Spinal cord (tissue), 10 donors: ENCODE measurements at places on chromosomes 6 and 20.

DNA sequence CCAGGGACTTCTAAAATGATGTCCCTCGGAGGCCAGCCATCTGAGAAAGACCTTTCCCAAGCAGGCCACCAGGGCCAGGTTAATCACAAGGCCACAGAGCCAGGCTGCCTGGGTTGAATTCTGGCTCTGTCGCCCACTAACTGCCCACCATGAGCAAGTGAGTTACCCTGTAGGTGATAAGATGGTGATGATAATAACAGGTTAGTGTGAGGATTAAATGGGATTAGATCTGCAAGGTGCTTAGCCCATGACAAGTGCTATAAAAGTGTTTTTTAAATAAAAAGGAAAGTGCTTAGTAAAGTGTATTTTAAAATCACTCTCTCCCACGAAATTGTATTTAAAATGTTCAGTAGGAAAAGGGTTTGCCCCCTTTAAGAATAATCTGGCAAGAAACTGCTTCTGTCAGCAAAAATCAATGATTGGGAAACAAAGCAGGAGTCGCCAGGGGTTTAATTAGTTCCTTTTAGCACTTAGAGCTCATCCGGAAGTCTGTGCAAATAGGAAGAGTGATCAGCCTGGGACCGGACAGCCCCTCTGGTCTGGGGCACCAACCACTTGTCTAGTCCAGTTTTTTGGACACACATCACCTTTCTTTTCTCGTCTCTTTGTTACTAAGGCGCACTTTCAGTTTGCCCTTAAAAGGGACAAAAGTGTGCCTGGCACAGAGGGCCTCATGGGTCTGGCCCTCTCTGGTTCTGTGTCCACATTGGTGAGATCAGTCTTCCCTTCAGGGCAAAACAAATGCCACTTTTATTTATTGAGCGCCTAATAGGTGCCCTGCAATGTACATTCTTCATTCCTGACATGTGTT is 150.4 kb downstream of the GRM4 start:
- peaks cover 9% of the 10 kb centered on the region for H3K4me1 ChIP-seq
- no peaks in the 10 kb centered on the region for H3K36me3 ChIP-seq
- H3K27ac ChIP-seq, result no peak overlapping the region
- no peak for DNase-seq
- H3K4me3 ChIP-seq, result no peak overlapping the region

DNA sequence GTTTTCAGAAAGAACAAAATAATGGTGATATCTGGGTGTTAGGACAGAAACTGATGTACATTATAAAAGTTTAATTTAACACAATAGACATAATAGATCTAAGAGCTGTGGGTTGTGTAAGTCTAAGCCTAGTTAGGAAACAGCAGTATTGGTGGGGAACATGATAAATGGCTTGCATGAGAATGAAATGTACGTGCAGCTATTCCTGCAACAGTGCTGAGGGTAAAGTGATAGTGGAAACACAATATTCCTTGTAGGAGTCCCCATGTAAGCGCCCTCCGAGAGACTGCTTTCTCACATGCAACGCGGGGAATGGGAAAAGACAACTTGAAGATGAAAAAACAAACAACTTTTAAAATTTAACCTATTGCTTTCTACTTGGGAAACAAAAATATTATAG is 96.6 kb upstream of the TRAF3IP2 start:
- no peak for DNase-seq
- no peak overlapping the region for H3K27ac ChIP-seq
- H3K4me1 ChIP-seq, result peaks cover 3% of the 10 kb centered on the region

GRCh38 chr6:105326833-105327770 is 75.8 kb downstream of the PREP start:
- H3K27ac ChIP-seq, result no peak overlapping the region
- H3K27me3 ChIP-seq, result no peaks in the 10 kb centered on the region
- DNase-seq, result no peak
- H3K4me1 ChIP-seq, result no peaks in the 10 kb centered on the region

DNA sequence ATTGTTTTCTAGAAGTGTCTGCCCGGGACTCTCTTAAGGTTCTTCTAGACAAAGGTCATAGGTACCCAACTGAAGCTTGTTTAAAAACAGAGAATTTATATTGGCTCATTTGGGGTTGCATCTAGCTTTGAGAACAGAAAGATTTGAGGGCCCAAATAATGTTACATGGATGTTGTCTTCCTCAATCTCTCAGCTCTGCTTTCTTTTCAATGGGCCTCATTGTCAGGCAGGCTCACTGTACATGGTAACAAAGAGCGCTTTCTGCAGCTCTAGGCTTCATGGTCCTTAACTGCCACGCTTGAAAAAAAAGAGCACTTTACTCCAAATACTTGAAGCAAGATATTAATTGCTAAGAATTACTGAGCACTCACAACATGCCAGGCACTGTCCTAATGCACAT is 22.2 kb downstream of the NHLRC1 start:
- H3K4me1 ChIP-seq, result no peaks in the 10 kb centered on the region
- no peaks in the 10 kb centered on the region for H3K27me3 ChIP-seq
- no peak overlapping the region for H3K4me3 ChIP-seq
- peak overlapping the region; percentile 58 for H3K27ac ChIP-seq
- H3K36me3 ChIP-seq, result no peaks in the 10 kb centered on the region
